Astrocyte of the cerebellum (primary cell): ENCODE measurements at places on chromosomes 7 and 10.

DNA sequence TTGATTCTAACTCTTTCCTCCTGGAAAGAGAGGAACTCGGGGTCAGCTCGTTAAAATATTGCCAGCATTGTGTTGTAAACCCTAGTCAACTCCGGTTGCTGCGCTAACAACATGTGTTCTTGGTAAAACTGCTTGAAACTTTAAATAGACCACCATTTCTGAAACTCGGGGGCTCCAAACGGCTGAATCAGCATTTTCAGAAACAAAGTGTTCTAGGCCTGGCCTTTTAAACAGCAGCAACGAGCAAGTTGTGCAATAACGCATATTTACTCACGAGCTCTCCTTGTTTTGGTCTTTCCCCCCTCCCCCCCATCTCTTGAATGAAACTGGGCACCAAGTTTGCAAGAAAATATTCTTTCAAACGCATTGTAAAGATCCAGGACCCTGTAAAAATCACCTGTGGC, 9.2 kb upstream of the GRB10 start:
- no peak for DNase-seq

DNA sequence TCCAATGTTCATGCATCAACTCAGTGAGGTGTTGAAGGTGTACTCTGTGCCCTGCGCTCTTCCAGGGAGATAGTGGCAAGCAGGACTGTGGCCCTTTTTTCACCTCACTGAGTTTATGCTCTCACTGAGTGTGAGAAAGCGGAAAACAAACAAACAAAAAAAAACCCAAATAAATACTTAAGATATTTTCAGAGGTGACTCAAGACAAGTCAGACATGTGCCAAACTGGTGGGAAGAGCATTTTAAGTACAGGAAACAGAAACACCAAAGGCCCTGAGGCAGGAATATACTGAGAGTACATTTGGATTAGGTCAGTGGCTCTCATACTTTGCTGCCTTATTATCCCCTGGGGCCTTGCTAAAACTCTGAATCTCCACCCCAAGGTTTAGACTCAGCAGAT, 111.9 kb upstream of the IGFBP3 start:
- DNase-seq = no peak

GRCh38 chr7:6279937-6280336, 7.5 kb upstream of the CYTH3 start:
- DNase-seq = no peak

DNA sequence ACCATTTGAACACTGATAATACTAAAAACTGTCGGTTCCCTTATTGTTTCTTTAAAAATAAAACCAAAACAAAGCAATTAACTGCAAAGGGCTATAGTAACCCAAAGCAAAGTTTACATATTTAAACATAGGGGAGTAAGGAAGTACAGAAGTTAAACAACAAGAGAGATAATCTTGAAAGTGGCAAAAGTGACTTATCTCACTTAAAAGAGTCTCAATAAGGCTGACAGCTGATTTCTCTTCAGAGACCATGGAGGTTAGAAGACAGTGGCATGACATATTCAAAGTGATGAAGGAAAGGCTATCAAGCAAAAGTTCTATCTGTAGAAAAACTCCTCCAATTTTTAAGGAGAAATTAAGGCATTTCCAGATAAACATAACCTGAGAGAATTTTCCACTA, 233.5 kb upstream of the HDAC9 start:
- DNase-seq = no peak

- no peak for DNase-seq
Observed at GRCh38 chr7:46654546-46655443, 733.7 kb upstream of the IGFBP3 start.

- DNase-seq = no peak
Observed at GRCh38 chr7:156865493-156865892, 27.5 kb downstream of the LMBR1 start.

- DNase-seq = no peak
Observed at GRCh38 chr10:87594864-87595263, 64.8 kb upstream of the PAPSS2 start.

DNA sequence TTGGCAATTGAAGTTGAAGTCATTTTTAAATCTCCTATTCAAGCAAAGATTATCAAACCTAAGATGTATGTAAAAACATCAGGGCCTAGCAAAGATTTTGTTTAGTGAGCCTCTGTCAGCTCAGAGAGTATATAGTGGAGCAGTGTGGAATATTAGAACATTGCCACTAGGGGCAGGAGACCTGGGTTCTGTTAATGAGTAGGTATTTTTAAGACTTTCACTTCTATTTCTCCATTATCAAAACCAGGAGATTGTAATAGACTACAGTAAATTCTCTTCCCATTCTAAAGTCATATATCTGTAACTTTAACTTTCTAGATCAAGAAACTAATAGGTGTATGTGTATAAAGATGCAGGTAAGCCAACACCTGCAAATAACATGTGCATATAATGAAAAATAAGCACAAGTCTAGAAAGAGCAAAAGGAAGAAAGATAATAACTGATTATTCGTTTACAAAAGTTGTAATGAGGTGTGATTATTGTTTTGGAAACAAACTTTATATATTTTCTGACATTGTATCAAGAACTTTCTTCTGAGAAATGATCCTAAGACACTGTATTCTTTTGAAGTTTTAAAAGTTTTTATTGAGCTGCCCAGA, 64.4 kb downstream of the KCND2 start:
- no peak for DNase-seq

DNA sequence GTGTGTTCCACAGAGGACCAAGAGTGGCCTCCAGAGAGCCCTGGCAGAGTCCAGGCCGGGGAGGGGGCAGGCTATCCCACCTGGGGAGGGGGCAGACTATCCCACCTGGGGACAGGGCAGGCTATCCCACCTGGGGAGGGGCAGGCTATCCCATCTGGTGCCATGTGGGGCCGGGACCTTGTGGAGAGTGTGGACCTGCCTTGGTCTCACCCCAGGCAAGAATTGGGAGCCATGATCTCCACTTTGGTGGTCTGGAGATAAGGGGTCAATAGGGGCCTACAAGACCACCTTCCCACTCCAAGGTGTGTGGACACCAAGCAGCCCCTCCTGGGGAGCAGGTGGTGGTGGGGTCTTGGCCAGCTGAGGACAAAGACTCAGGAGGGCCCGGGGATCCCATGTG, 138.2 kb downstream of the EBF3 start:
- no peak for DNase-seq

DNA sequence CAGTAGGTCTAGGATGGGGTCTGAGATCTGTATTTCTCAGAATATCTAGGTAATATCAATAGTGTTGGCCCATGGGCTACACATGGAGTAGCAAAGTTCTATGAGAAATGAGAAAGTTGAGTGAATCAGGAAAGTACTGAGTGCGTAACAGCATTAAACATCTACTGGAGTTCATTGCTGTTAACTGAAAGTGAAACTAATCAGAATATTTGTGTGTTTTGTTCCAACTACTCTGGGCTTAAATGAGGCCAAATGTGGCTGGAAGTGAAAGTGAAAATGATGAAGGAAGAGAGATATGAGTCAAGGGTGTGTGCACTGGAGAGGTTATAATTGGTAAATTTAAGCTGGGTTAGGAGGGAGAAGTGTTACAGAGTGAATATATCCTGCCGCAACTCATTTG, 46.5 kb downstream of the TMEM106B start:
- DNase-seq = peak; percentile 56

DNA sequence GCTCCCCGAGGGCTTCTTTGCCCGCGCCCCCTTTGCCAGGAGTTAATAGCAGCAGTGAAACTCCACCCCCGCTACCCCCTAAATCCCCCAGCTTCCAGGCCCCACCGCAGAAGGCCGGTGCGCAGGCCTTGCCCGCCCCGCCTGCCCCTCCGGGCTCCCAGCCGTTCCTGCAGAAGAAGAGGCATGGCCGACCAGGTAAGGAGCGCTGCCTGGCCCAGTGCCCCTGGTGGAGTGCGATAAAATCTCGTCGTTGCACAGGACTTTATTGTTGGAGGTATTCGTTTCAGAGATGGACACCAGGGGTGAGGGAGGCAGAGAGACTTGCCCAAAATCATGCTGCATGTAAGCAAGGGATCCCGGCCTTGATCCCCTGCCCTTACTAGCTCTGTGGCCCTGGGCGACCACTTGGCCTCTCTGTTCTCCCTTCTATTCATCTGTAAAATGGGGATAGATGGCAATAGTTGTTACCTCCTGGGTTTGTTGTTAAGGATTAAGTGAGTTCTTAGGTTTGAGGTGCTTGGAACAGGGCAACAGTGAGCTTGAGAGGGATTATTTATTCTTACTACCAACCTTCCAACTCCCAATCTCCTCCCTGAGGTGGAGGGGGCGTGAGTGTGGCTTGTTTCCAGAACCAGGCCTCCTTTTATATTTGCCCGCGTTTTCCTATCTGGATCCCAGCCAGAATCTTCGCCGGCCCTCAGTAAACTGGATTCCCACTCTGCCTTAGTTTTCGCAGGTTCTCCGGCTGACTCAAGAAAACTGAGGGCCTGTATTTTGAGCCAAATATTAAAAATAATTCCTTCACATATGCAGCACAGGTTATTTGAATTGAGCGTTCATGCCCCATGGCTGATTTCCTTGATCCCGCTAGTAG, 78.3 kb downstream of the WIPF3 start:
- no peak for DNase-seq

- no peak for DNase-seq
Observed at GRCh38 chr7:5514440-5515035, 90.9 kb upstream of the TNRC18 start.

- no peak for DNase-seq
Observed at GRCh38 chr10:116765648-116766081, 23.3 kb upstream of the HSPA12A start.

DNA sequence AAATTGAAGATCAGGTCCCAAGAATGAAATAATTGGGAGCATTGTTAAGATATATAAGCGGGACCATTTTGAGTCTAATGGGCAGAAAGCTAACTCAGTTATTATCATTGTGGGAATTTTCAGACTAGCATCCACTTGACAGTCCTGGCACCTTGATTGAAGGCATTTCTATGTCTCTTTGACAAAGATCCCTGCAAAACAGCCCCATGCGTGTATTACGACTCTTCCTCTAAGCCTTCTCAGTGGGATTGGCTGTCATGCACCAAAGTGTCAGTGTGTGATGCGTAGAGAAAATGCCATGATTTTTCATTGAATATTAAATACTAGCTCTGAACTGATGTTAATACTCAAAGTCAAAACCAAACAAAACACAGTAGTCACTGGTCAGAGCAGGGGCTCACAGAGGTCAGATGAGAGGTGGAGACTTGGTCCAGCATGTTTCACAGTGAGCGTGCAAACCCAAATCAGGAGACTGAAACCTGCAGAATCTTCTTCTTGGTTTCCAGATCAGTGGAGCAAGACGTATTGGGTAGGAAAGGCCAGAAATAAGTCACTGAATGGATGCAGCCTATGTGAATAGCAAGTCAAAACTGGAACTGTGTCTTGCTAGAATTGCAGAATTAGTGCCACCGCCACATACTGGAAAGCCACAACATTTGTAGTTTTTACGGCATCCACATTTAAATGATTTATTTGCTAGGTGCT, 303.6 kb upstream of the AKR1E2 start:
- no peak for DNase-seq

- DNase-seq = no peak
Observed at GRCh38 chr10:124105045-124105444, 11.6 kb upstream of the CHST15 start.

GRCh38 chr7:42012786-42013360, 224.1 kb downstream of the GLI3 start:
- peak; percentile 57 for DNase-seq

DNA sequence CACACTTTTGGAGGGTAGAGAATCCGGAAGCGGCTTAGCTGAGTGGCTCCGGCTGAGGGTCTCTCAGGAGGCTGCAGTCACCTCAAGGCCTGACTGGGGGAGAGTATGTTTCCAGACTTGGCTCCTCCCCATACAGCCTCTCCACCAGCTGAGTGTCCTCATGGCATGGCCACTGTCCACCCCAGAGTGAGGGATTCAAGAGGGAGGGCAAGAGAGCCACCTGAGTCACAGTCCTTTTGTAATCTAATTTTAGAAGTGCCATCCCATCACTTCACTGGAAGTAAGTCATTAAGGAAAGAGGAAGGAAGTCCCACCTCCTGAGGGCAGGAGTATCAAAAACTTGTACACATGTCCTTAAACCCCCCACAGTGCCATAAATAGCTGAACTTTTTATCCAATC, 134.0 kb downstream of the GLI3 start:
- DNase-seq = no peak

- DNase-seq = no peak
Observed at GRCh38 chr7:2646336-2646679, 14.5 kb downstream of the TTYH3 start.

- DNase-seq = no peak
Observed at GRCh38 chr10:89167915-89168314, 39.2 kb downstream of the CH25H start.
